ENCODE measurements at places on chromosomes 11 and 22.

DNA sequence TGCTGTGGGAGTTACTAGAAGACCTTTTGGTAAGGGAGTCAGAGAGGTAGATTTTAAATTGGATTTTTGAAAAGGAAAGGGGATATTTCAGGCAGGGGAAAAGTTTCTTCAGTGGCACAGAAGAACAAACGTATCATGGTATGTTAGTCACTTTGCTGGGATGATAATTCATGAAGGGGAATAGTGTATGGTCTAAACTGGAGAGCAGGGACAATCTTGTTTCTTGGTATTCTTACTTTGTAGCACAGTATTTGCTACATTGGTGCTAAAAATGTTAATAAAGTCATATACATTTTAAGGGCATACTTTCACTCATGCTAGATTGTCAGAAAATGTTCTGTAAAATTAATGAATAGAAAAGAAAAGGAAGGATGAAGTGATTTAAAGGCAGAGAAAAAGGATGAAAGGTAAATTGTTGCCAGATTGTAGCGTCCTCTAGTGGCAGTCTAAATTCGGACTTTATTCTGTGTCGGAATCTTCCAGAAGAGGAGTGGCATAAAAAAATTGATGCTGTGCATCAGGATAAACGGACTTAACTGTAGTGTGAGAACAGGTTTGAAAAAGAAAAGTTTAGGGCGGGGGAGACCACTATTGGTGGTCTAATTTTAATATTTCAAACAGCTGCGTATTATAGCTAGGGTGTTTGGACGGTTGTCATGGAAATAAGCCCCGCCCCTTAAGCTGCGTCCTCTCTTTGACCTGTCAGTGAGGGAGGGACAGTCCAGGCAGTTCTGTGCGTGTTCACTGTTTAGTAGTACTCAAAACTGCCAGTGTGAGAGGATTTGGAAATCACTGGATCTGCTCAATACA lies at the start of gene BCO2:
Gene BCO2, plus strand, starts transcription at position 724 of the 810 bp plus-strand sequence. CDS start 90 bp downstream, outside the sequence.
- DNase-seq = peak; percentile 96

- DNase-seq = no peak
Observed at GRCh38 chr11:97607291-97608000, 1217.6 kb downstream of the JRKL start.

DNA sequence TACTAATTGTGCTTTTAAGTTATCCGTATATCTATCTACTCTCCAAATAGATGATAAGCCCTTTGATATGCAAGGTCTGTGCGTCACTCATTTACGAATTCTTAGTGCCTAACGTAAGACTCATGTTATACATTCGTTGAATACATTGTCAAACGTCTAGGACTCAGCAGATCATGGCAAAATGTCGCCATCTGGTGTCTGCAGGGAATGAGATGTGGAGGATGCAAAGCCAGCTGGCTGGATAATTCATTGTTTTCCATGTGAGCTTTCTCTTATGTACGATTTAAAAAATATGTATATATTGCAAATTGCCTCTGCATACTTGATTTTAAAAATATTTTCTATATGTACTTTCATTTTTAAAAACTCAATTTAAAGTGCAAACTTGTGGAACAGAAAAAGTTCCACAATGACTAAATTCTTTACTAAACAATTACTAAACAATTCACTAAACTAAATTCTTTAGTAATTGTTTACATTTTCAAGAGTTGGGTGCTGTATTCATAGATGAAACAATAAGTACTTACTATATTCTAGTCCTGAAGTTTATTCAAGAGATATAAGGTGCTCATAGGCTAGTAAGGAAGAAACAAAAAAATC lies 33.8 kb downstream of the ZNF202 start:
- DNase-seq = peak; percentile 80

- no peak for DNase-seq
Observed at GRCh38 chr22:50009765-50010675, 2.5 kb downstream of the IL17REL start.

DNA sequence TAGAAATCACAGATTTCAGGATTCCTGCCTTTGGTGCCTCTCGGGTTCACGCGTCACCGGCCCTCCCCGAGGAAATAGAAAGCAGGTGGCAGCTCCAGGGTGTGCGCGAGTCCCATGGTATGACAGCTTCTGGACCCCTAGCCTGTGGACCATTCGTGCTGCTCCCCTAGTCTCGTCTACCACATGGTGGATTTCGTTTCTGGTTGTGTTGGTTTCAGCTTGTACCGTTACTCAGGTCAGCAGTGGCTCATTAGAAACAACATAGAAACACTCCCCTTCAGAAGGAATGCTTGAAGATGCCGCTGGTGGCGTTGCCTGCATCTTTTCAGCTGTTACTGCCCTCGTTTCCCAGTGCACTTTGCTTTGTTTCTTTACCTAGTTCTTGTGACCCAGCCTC lies 700 bp downstream of the TTC17 start:
- DNase-seq = peak; percentile 29

DNA sequence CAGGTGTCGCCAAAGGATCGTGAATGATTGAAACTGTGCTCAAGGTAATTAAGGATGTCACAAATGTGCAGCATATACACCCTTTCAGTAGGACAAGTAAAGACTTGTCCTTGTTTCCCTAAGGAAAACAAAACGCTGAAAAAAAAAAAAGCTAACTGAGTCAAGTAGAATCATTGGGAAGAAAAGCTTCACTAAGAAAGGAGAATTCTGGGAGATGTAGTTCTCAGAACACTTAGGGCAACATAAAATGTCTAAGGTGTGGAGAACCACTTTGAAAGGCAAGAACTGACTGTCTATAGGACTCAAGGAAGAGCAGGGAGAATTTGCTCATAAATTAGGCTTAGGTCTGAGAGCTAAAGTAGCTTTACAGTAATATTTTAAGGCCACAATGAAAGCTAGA lies 2.9 kb upstream of the OR5T1 start:
- no peak for DNase-seq

GRCh38 chr11:76614471-76615179 lies 55.9 kb downstream of the LRRC32 start:
- no peak for DNase-seq

DNA sequence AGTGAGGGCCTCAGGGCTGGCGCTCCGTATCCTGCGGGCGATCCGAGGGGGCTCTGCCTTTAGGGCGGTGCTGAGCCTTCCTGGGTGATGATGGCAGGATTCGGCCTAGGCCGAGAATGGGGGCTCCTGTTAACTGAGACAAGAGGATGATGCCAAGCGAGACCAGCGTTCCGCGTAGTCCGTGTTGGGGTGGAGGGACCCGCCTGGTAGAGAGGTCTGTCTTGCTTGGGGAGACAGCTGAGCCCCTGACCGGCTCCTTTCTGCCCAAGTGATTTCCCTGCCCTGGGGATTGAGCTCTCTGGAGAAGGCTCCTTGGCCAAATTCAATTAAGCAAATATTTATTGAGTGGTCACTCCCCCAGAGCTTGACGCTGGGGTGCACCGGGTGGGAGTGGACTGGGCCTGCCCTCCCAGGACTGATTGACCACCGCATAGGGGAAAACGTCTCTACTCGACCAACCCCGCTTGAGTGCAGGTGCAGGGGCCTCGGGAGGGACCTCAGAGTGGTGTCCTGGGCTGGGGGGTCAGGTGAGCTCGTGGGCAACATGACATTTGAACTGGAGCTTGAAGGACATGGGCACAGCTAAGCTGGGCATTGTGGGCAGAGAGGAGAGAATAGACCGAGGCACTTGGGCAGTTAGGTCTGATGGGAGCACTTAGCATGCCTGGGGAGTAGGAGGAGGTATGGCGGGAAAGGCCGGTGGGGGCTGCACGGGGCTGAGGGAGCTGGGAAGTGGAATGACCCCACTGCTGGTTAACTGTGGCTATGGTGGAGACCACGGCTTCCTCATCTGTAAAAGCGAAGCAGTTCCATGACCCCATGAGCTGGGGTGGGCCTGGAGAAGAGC lies 1.1 kb downstream of the GNAZ start:
- no peak for DNase-seq

GRCh38 chr11:12285811-12286222 lies 91.6 kb upstream of the PARVA start:
- DNase-seq = no peak

DNA sequence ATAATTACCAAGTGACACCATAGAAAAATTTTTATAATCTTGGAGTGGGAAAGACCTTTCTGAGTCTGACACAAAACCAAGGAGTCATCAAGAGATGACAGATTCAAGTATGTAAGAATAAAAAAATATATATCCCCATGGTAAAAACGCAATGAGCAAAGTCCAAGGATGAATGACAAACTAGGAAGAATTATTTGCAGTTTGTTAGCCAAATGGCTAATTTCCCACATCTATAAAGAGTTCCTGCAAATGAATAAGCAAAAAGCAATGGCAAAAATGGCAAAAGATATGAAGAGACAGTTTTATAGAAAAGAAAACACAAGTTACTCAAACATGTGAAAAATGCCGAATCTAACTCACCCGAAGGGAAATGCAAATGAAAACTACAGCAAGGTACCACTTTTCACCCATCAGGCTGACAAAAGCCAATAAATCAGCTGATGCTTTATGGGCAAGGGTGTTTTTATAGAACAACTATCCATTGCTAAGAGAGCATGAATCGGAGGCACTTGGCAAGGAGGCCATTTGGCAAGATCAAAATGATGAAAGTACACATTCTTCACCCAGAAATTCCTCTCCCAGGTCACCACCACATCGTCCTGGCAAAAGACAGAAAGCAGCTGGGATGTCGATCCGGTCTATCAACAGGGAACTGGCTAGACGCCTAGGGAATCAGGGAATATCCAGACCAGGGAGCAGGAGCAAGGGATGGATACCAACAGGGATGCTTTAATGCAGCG lies 21.1 kb upstream of the KLHL35 start:
- no peak for DNase-seq

DNA sequence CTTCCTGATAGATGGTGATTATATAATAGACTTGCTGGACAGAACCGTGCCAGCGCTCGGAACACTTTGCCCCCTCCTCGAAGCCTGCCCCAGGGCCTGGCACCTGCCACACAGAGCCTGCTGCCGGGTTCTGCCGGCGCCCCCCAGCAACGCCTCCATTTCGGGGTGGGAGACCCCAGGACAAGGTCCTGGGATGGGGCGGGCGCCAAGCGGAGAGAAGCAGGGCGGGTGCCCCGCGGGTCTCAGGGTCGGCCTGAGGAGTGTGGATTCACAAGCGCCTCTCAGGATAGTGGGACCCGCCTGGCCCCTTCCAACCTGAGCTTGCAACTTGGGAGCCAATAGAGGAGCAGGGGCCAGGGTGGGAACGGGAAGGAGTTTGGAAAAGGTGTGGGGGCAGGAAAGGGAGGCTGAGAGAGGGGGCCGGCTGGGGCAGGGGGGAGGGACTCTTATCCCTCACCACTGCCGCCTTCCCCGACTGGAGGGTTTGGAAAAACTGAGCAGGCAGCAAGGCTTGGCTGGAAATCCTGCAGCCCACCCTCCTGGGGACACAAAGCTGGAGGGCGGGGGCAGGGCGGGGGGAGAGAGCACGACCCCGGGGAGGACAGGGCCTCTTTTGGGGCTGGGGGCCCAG lies 3.3 kb upstream of the BCL9L start:
- DNase-seq = peak; percentile 96

DNA sequence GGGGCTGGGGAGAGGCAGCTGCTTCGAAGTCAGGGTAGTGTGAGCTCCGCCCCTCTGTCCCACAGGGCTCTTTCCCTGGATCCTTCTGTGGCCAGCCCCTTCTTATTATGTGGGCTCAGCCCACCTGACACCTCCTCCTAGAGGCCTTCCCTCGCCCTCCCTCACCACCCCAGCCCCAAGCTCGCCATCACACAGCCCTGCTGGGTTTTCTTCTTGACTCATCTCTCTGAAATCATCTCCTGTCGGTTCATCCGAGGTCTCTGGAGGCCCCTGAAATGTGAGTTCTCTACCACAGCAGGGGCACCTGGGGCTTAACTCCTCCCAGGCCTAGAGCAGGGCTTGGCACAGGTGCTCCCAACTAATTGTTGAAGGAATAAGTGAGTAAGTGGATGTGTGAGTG lies 65.2 kb downstream of the CACNA1I start:
- DNase-seq = no peak

GRCh38 chr22:45537734-45538181 lies 35.1 kb downstream of the FBLN1 start:
- peak; percentile 73 for DNase-seq

DNA sequence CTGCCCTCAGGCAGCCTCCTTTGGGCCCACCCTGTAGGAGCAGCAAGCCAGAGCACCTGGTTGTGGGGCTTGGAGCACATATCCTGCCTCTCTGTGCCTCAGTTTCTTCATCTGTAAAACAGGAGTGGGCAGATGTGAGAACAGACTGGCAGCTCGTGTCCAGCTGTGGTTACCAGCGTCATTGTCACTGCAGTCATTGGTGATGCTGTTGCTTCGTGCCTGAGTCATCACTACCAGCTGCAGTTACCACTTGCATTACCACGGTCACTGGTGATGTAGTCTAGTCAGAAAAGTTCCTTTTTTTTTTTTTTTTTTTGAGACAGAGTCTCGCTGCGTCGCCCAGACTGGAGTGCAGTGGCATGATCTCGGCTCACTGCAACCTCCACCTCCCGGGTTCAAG lies 20.4 kb downstream of the RSPH14 start:
- no peak for DNase-seq

DNA sequence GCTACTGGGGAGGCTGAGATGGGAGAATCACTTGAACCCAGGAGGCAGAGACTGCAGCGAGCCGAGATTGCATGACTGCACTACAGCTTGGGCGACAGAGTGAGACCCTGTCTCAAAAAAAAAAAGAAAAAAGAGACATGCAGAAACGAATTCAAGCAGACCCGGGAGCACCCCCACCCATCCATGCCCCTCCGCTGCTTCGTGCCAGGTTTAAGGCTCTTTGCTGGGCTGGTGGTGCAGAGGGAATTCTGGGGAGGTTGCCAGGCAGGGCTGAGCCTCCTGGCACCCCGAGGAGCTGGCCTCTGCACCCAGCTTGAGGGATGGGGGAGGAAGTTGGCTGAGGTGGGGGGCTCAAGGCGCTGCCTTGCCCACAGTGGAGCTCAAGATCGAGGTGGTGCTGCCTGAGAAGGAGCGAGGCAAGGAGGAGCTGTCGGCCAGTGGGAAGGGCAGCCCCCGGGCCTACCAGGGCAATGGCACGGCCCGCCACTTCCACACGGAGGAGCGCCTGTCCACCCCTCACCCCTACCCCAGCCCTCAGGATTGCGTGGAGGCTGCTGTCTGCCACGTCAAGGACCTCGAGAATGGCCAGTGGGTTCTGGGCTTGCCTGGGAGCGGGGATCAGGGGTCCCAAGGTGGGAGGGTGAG lies 6.0 kb downstream of the AIFM3 start:
- no peak for DNase-seq

- no peak for DNase-seq
Observed at GRCh38 chr11:69744435-69744834, 30.7 kb downstream of the FGF4 start.

Measured in muscle of leg (tissue), 16 donors.